ENCODE measurements at places on chromosomes 4 and X.
A peak's percentile ranks its signal among the peaks of the same experiment; 100 is the strongest.

DNA sequence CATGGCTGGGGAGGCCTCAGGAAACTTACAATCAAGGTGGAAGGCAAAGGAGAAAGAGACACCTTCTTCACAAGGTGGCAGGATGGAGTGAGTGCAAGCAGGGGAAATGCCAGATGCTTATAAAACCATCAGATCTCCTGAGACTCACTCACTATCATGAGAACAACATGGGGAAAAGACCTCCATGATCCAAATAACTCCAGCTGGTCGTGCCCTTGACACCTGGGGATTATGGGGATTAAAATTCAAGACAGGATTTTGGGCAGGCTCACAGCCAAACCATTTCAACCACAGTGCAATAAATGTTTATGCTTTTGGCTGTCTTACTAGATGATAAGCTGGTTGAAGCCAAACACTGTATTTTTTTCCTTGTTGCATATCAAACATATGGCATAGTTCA lies 1112.4 kb downstream of the STIM2 start:
- DNase-seq, result no peak

DNA sequence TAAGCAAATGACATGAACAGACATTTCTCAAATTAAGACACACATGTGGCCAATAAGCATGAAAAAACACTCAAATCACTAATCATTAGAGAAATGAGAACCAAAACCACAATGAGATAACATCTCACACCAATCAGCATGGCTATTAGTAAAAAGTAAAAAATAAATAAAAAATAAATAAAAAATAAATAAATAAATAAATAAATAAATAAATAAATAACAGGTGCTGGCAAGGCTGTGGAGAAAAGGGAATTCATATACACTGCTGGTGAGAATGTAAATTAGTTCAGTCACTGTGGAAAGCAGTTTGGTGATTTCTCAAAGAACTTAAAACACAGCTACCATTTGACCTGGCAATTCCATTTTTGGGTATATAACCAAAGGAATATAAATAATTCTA lies 167.1 kb upstream of the CNKSR2 start:
- DNase-seq, result no peak

GRCh38 chr4:82373486-82373815 lies 340 bp downstream of the HNRNPD start:
- no peak for DNase-seq

GRCh38 chr4:107018344-107018735 lies 17.8 kb downstream of the DKK2 start:
- no peak for DNase-seq

- no peak for DNase-seq
These were observed 51.2 kb downstream of the CXorf49B start for GRCh38 chrX:71814123-71814912.

GRCh38 chrX:5388087-5388486 lies 840.6 kb downstream of the NLGN4X start:
- DNase-seq, result no peak

DNA sequence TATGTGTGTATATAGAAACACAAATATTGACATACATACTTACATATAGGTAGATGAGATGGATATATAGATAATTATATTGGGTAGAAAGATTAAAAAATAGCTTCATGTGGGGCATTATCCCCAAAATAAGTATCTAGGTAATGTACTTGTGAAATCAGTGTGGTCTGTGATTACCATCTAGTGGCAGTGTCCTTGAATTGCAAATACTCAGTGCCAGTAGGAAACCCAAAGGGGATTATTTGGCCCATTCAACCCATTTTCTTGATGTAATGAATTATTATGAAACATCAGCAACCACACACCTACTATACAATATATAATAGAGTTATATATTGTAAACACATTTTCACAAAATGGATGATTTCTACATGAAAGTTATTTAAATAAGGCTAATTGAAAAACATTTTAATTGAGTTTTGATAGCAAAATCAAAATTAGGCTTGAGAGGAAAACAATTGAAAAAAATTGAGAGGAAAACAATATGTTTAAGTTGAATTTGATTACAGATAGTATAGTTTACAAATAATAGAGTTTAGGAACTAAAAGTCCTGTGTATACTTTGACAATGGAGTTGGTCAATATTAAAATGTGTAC lies 389.4 kb downstream of the GALNTL6 start:
- no peak for DNase-seq

DNA sequence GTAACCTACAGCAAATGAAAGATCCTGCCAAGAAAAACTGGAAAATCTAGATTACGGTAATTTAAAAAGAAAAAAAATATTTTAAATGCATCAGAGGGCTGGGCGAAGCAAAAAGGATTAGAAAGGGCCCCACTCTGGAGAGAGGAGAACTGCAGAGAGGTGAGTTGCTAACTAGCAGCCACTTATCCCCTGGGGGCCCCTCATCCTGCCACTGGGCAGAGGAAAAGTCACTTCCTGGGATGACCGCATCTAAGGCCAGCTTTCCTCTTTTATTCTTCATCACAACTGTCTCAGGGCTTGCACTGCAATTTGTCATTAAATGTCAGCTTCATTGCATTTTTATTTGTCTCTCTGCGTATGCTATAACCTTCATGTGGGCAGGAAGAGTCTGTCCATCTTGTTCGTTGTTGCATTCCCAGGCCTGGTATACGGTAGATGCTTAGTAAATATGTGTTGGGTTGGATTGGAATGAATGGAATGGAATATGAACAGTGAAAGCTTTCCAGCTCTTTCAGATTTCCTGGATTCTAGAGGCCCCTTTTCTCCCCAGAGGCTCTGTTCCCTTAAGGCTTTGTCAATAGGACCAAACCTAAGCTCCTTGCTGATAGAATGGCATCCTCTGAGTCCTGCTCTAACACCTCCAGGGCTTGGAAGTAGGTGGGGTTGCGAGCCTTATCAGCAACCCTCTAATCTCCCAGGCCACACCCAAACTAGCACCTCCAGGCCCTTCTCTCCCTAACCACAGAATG lies 58.9 kb downstream of the TLR10 start:
- no peak for DNase-seq

DNA sequence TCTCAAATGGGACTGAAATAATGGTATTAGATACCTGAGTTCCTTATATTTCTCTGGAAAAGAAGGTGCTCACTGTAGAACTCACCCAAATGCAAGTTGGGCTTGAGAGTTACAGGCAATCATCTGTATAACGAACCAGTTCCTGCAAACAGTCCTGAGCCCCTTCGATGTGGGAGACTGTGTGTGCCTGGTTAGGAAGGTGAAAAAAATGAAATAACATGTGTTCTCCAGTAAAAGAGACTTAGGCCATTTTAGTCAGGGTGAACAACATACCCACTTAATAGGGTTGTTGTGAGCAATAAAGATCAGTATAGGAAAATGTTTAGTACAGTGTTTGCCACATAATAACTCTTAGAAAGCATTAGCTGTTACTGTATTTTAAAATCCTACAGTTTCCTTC lies 23.4 kb downstream of the STIM2 start:
- no peak for DNase-seq

GRCh38 chrX:11528623-11529022 lies 137.1 kb downstream of the ARHGAP6 start:
- no peak for DNase-seq

GRCh38 chrX:107741404-107741790 lies 34.2 kb downstream of the TSC22D3 start:
- DNase-seq, result no peak

DNA sequence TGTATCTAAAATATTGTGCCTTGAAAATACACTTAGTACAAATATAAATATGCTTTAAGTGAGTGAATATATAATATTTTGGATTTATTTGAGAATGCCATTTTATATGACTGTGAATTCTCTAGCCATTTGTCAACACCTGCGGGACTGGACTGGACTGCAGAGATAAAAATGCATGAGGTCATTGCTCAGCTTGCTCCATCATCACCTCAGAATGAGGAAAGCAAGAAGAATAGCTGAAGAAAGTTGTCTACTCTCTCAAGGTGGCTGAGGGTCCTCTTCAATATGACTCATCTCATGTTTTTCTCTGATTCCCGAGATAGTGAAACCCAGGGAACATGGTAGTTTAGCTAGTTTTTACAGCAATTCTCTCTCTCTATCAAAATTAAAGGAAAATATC lies 732.5 kb upstream of the AGA start:
- no peak for DNase-seq

DNA sequence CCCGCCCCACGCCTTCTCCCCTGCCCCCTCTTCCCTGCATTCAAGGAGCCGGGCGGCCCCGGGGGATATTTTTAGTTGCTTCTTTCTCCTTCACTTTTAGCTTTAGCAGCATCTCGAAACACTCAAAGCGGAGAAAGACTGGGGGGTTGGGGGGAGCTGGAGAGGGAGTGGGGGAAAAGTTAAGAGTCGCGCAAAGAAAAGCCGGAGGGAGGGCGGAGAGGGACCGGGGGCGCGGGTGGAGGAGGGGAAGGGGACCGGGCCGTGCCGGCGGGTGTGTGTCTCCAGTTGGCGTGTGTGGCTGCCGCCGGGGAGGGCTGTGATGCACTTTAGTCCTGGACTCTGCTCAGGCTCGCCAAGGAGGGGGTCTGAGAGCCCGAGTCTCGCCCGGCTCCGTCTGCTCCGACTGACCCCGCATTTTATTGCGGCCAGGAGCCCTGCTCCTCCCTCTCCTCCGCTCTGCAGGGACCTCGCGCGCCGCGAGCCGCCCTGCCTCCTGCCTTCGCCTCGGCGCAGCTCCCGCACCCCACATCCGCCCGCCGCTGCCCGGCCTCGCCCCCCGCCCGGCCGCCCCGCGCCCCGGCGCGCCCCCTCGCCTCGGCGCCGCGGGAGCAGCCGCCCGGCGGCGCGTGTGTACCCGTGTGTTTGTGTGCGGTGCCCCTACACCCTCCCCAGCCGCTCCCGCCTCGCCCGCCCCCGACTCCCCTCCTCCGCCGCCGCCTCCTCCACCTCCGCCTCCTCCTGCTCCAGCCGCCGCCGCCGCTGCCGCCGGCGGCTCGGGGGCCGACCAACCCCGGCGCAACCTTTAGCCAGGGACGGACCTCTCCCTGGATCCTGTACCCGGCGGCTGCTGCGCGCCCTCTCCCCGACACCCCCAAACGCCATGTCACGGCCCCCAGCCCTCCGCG lies 1.4 kb downstream of the ZNF827 start:
- DNase-seq, result peak; percentile 69

- DNase-seq, result no peak
These were observed 13.7 kb upstream of the KCTD8 start for GRCh38 chr4:44462259-44462658.

GRCh38 chr4:15888515-15888914 lies 50.0 kb downstream of the FGFBP1 start:
- DNase-seq, result no peak

GRCh38 chrX:39752815-39753214 lies 344.9 kb downstream of the BCOR start:
- peak; percentile 25 for DNase-seq

GRCh38 chrX:15567267-15567666 lies 33.5 kb downstream of the ACE2 start:
- DNase-seq, result no peak
